Epithelial cell of proximal tubule (primary cell): ENCODE measurements at places on chromosomes 5 and 9. TPM values are rescaled to one million over a fixed set of nuclear protein-coding genes. Genes with fewer than 3 reads are reported as not detected.

The KIF4B gene
- total RNA-seq = not detected in 2 replicates

The CDK7 gene
- 48.2 and 49.6 TPM in 2 replicates for total RNA-seq

The SLC6A7 gene
- not detected in 2 replicates for total RNA-seq

The PCA3 gene
- total RNA-seq = not detected in 2 replicates

The EGR1 gene
- 2.2 and 6.7 TPM in 2 replicates for total RNA-seq
